ENCODE measurements at places on chromosomes 16 and 17.

DNA sequence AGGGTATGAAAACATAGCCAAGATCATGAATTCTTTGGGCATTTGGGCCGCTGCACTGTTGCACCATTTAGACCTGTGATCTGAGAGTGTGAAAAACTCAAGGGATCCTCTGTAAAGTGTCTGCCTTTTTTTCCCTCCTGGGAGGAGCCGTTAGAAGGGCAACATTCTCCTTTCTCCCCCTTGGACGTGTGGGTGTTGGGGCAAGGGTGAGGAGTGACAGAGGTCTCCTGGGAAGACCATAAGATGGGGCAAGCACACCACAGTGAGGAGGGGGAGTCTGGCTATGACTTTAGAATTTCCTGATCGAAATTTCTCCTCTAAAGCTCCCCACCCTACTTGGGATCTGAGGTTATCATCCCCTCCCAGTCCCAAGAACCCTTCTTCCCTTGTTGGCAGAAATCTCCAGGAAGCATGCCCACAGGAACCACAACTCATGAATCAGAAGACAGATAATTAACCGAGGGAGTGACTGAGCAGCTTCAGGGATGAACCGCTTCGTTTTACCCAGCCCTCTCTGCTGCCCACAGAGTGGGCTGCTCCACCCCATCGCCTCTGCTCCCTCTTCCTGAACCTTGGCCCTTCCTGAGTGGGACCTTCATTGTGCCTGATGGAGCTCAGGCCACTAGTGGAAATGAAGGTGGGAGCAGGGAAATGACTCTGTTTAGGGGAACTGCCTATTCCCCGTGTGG is 4.2 kb downstream of the ITGB3 start:
- no peak for DNase-seq

DNA sequence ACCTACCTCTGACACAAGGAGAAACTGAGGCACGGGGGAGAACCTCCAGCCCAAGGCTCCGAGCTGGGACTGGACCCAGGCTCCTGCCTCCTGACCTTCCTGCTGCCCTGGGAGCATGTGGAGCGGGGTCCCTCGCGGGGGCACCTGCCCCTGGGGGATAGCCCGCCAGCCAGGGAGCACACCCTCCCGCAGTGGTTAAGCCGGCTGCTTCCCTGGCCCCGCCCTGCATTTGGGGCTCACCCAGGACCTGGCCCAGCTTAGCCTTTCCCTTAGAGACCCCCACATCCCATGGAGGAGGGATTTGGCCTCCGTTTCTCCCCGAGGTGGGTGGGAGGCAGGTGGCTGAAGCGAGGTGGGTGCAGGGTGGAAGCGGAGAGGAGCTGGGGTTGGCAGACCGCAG is 1.8 kb upstream of the CDH15 start:
- no peak for DNase-seq

- no peak for DNase-seq
Observed at GRCh38 chr17:38603786-38604478, 1.8 kb downstream of the SRCIN1 start.

GRCh38 chr17:62321451-62321850 is 58.9 kb upstream of the EFCAB3 start:
- no peak for DNase-seq

DNA sequence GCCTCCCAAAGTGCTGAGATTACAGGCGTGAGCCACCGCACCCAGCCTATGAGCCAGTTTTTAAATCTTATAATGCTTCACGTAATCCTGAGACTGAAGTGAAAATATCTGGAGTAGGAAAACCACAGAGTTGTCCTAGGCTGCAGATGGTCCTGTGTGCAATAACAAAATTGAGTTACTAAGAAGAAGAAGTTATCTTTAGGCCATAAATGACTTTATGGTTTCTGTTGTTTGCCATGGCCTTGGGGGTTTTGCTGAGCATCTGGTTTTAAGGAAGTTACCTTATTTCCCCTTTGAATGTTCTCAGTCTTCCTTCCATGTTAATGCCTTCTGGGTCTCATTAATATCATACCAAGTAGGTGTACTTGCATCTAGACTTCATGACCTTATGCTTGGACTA is 16.5 kb downstream of the NMT1 start:
- no peak for DNase-seq

- DNase-seq = no peak
Observed at GRCh38 chr17:3843935-3844516, 2.0 kb downstream of the NCBP3 start.

- DNase-seq = no peak
Observed at GRCh38 chr16:89187032-89187769, 13.1 kb downstream of the SLC22A31 start.

GRCh38 chr17:10328971-10329923 is 43.6 kb downstream of the MYH13 start:
- no peak for DNase-seq
